ENCODE measurements at places on chromosomes 5 and 9. TPM values are rescaled to one million over a fixed set of nuclear protein-coding genes. Genes with fewer than 3 reads are reported as not detected.

DNA sequence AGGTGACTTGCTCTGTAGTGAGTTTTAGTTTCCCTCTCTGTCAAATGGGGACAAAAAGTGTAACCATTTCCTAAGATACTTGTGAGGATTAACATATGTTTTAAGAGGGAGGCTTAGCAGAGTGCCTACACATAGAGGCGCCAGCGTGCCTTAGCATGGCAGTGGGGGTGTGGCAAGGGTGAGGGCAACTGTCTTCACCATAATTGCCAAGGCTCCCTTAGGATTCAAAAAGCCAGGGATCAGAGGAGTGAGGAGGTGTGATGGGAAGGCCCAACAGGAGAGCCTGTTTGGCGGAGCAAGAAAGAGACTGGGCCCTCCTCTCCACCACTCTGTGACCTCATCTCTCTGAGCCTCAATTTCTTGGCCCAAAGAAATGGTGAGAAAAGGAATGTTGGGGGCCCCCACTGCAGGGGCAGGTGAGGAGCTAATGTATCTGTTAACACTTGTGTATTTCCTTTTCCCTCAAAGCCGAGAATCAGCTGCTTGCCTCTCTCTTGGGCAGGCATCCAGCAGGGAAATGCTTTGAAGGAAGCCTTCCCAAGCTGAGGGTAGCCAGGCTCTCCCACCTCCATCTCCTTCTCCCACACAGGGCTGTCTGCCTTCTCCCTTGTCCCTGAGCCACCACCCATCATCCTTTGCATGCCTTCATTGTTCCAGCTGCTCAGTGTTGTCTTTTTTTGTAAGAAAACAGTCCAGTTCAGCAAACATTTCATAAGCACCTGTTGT is 76.0 kb downstream of the DAB2IP start:
- no peak for DNase-seq

GRCh38 chr9:27467486-27467885 is 56.6 kb upstream of the IFNK start:
- DNase-seq: no peak

DNA sequence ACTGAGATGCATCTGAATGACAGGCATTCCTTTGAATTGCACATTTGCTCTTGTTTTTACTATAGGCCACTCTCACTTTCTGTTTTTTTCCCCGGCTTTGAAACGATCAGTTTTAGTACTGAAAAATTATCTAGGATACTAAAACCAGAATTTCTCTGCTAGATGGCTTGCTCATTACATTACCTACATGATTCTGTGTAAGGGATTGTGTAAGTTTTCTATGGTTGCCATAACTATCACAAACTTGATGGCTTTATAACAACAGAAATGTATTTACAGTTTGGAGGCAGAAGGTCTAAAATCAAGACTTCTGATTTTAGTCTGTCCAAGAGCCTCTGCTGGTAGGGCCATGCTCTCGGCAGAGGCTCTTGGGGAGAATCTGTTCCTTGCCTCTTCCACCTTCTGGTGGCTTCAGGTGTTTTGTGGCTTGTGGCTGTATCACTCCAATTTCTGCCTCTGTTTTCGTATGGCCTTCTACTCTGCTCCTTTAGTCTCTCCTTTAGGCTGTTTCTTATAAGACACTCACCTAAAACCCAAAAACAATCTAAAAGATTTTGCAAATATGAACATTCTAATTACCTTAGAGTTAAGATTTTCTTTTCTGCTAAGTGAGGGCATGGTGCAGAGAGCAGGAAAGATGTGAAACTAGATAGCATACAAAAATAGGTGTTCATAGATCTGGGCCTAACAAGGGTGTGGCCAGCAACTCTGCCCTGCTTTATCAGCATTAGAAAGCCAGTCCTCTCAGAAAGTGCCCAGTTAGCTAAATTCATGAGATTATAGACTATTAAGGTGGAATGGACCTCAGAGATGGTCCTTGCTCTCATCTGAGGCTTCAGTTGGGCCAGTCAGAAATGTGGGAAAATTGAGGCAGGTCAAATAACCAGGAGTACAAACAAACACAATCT is 93.3 kb upstream of the CDKN2B start:
- no peak for DNase-seq

GRCh38 chr9:26334706-26335105 is 557.9 kb downstream of the CAAP1 start:
- DNase-seq: no peak

GRCh38 chr5:57382655-57383054 is 100.0 kb downstream of the ACTBL2 start:
- no peak for DNase-seq

- no peak for DNase-seq
Measured at GRCh38 chr5:6728011-6728794, 15.0 kb downstream of the TENT4A start.

- DNase-seq: no peak
Measured at GRCh38 chr5:132204371-132205135, 23.1 kb downstream of the P4HA2 start.

GRCh38 chr5:116651653-116652052 is 77.0 kb upstream of the SEMA6A start:
- DNase-seq: no peak

- no peak for DNase-seq
Measured at GRCh38 chr5:154849264-154849785, 1.1 kb downstream of the FAXDC2 start.

DNA sequence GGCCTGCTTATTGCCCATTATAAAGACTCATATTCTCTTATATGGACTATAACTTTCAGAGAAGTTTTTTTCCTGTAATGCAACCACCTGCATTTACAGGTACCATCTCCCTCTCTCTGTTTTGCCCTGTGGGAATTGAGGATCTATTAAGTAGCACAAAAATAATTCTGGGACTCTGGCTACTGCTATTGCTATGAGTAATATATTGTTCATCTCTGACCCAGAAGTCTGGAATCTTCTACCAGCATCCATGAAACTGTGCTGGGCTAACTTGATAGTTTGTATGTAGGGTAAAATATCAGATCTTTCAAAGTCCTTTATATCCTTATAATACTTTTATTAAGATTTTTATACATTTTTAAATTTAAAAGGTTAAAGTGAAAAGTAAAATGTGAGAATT is 607.2 kb downstream of the EFNA5 start:
- DNase-seq: no peak

- DNase-seq: no peak
Measured at GRCh38 chr9:120905315-120906164, 21.1 kb downstream of the TRAF1 start.

DNA sequence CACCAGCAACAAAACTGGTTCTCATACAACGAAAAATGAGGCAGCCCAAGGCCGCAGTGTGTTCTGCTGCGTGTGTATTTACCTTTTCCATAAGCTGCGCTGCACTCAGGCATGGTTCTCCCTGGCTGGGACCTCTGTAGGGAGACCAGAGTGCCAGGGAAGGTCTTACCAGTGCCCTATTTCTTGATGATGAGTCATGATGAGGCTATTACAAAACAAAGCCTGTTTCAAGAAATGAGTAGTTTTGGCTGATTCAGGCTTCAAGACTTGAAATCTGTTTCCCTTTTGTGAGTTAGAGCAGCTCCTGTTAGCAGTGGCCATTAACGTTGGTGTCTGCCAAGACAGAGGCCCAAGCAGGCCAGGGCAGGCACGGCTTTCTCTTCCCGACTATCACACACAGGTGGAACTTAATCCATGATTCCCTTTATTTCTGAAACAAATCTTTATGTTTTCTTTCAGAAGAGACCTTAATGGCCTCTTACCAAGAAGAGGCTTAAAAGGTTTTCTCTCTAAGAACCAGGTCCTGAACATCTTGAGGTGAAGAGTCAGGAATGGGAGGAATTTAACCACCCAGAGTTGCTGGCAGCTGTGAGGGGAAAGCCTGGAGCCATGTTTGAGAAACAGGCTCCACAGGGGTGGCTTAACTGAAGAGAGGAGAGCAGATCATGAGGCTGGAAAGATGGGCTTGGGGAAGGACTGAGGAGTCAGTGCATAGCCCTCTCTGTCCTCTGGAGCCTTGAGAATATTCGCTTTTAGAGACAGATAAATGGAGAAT is 41.4 kb upstream of the TIFAB start:
- no peak for DNase-seq

The CAMK2A gene
- total RNA-seq: 1.8 TPM

The COL5A1 gene
- total RNA-seq: 622 TPM

The HCN1 gene
- total RNA-seq: 0.26 TPM

The AFAP1L1 gene
- 27.9 TPM for total RNA-seq

The PDE6A gene
- 0.05 TPM for total RNA-seq

The GABRA6 gene
- total RNA-seq: not detected

The GPR151 gene
- total RNA-seq: not detected

The LCNL1 gene
- 0.11 TPM for total RNA-seq

The SLC27A6 gene
- total RNA-seq: 8.8 TPM

The SLC26A2 gene
- total RNA-seq: 34.9 TPM
